ENCODE measurements at places on chromosomes 5 and 9.

DNA sequence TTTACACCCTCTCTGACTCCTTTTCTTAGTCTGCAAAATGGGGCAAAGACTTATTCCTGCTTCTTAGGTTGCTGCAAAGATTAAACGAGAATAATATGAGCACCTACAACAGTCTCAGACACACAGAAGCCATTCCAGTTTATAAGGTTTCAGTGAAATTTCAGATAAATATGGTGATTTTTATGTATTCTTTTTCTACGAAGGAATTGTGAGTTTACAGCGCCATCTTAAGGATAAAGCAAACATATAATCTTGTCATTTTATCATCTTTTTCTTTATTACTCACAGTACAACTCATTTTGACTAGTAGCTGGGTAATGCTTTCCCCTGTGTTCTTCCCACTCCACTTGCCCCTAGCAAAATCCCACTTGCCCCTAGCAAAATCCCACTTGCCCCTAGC, 29.2 kb upstream of the SMC5 start:
- no peak for DNase-seq

- DNase-seq = no peak
Measured at GRCh38 chr5:54579591-54580295, 62.2 kb downstream of the SNX18 start.

DNA sequence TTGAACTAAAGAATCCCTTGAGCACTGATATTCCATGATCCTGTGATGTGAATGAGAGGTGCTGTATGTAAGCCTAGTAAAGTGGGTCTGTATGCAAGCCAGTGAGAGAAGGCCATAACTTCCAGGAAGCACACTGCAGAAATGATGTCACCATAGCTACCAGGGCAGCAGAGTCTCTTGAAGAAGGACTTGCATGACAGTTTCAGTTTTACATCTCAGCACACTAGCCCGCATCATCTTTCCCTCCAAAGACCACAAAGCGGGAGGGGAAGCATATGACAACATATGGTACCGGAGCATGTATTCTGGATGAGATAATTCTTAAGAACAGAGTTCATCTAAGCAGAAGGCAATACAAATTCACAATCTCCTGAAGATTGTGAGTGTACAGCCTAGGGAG, 37.6 kb upstream of the MAST4 start:
- no peak for DNase-seq

GRCh38 chr5:165560648-165561047, 2055.2 kb downstream of the MAT2B start:
- no peak for DNase-seq

DNA sequence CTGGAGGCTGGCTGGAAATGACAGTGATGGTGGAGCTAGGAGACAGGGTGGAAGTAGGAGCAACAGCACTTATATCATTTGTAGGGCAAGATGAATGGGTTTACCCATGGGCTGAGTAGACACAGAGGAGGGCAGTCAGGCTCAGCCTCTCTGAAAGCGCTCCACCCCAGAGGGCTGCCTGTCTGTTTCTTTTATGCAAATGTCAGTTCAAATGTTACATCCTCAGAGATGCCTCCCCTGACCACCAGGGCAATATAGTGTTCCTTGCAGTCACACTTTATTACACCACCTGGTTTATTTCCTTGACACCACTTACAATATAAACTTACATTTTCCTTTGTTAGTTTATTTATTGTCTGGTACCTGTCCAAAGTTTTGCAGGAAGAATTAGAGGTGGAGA, 159.5 kb upstream of the IL12B start:
- DNase-seq = no peak

- DNase-seq = no peak
Measured at GRCh38 chr5:68432682-68433081, 217.1 kb downstream of the PIK3R1 start.

- DNase-seq = no peak
Measured at GRCh38 chr5:107937204-107937603, 266.5 kb upstream of the EFNA5 start.

DNA sequence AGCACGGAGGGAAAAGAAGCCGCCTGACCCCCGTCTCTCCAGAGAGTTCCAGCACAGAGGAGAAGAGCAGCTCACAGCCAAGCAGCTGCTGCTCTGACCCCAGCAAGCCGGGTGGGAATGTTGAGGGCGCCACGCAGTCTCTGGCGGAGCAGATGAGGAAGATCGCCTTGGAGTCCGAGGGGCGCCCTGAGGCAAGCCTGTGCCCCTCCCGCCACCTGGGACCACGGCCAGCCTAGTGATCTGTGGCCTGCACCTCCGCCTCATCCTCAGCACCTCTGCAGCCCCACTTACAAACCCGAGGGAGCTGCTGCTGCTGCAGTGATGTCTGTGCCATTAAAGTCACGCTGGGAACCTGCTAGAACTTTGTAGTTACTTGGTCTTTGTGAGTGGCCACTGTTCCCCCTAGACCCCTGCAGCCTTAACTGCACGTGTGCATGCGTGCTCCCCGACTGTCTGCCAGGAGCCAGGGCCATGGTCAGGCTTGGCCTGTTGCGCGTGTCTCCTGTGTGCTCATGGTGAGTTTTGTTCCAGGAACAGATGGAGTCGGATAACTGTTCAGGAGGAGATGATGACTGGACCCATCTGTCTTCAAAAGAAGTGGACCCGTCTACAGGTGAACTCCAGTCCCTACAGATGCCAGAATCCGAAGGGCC, 12.5 kb downstream of the SQSTM1 start:
- DNase-seq = no peak

DNA sequence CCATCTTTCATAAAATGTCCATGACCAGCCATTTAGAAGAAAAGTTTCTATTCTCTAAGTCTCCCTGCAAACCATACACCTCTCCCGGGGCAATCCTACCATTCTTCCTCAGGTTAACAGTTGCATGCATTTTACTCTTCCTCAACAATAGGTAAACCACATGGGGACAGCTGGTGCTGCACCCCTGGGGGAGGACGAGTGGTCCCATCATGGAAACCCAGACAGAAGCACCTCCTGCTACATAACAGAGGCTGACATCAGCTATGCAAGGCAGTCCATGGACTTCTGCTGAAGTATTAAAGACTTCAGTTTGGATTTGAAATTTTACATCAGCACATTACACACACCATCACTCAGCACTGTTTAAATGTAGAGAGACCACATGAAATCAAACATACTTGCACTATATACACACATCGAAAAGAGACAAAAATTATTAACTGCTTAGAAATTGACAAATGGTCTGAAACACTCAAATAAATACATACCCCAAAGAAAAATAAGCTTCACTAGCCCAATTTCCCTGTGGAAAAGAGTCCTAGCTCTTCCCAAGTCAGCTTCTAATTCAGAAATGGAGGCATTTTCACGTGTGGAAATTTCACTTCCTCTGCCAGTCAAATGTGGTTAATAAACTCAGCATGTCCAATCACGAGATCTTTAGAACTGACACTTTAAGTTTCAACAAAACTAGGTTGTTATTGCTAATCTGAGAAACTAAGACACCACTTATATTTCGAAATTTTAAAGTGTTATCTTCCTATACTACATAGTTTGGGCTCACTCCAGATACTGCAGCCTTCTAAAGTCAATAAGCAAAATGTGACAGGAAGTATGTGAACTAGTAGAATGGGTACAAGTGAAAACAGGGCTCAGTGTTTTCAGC, 173.4 kb downstream of the ROR2 start:
- DNase-seq = no peak

Data from substantia nigra (tissue), 51 donors.